ENCODE measurements at places on chromosomes 5 and 9. TPM values are rescaled to one million over a fixed set of nuclear protein-coding genes. Genes with fewer than 3 reads are reported as not detected.

The SHISAL2B gene
- not detected for total RNA-seq

The AHRR gene
- total RNA-seq = 1.4 TPM

The ANKRD18A gene
- total RNA-seq = 6.9 TPM

The TBCA gene
- total RNA-seq = 70.7 TPM

The DBH gene
- total RNA-seq = not detected

The GMCL2 gene
- not detected for total RNA-seq

The GRPEL2 gene
- 59.9 TPM for total RNA-seq

The PFN3 gene
- total RNA-seq = not detected

Data from occipital lobe (tissue), 3 donors.